ENCODE measurements at places on chromosomes 7 and 10.

DNA sequence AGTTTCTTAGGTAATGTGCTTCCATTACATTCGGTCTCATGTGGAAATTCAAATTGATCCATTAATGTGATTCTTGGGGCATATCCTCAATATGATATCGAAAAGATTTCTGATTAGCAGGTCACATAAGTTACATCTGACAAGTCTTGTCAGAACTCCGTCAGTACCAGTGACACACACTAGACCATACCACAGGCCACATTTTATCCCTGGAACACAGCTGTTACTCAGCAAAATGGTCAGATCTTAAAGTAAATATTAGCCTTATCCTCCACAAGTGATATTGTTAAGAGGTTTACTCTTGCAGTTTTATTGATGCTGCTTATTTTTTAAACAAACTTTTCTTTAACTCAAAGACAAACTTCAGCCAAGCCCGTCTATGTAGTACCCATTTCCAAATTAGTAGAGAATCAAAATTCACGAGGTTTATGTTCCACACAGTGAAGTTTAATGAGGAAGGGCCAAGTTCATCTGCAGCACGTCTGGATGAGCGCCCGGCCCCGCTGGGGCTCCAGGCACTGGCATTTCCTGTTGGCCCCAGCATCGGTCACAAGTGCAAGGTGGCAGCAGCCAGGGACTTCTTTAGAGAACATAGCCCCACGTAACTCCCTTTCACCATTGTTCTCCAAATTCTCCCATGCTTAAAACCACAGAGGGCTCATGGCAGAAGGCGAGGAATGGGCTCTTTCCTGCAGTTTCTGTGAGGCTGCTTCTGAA lies 132.2 kb downstream of the VIPR2 start:
- no peak for DNase-seq

- DNase-seq, result peak; percentile 33
These were observed 155.6 kb upstream of the GHITM start for GRCh38 chr10:83983578-83984255.

- DNase-seq, result no peak
These were observed 308.8 kb downstream of the SFMBT2 start for GRCh38 chr10:7102084-7102483.

DNA sequence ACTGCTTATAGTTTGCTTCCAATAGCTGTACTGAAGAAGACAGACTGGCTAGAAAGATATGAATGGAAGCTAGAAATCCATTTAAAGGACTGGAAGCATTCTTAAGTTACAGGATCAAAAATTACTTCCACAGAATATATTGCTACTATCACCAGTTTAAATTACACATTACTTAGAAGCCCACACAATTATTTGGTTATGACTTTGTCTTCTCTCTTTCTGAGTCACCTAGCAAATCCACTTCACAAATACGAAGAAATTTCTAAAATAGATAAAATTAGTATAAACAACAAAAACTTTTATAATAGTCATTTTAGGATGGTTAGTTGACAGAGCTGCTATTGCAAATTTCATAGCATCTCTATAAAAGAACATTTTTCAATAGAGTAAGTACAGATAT lies 108.1 kb downstream of the SNX13 start:
- no peak for DNase-seq

DNA sequence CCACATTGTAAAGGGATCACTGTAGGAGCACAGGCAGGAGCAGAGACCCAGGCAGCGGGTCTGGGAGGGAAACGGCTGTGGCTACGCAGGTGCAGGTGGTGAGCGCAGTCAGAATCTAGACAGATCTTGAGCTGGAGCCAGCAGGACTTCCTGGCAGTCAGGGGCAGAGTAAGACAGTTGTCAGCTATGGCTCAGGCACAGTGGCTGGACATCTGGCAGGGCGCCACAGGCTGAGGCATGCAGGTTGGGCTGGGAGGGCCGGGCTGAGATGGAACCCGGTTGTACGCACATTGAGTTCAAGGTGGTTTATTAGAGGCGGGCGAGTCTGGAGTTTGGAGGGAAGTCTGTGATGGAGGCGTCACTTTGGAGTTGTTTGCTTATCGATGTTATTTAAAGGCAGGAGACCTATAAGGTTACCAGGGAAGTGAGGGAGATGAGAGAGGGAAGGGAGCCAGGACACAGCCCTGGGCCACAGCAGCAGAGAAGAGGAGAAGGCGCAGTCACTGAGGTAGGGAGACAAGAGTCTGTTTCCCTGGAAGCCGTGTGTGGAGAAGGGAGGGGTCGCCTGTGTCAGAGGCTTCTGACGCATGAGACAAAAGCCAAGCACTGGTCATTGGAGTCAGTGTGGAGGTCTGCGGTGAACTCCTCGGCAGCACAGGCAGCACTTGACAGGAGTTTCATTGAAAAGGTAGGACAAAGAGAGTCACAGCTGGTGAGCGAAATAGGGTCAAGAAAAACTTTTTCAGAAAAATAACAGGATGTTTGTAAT lies 73.8 kb downstream of the LANCL2 start:
- no peak for DNase-seq

GRCh38 chr10:360653-361052 lies 225.4 kb downstream of the ZMYND11 start:
- DNase-seq, result no peak

DNA sequence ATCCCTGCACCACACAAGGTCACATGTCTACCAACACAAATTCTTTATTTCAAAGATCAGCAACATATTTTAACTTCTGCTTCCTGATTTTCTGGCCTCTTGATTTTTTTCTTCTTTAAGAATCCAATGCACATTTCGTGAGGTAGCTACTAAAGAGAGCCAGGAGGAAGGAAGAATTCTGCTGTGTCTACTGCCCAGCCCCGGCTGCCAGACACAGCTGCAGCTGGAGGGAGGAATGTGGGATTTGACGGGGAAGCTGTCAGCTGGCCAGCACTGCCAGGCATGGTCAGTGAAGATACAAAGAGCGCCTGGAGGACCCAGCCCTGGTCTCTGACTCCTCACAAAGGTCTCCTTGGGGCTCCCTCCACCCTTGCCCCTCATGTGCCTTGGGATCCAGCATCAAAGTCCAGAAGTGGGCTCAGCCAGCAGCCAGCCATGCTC lies 6.9 kb upstream of the AOC1 start:
- DNase-seq, result no peak

DNA sequence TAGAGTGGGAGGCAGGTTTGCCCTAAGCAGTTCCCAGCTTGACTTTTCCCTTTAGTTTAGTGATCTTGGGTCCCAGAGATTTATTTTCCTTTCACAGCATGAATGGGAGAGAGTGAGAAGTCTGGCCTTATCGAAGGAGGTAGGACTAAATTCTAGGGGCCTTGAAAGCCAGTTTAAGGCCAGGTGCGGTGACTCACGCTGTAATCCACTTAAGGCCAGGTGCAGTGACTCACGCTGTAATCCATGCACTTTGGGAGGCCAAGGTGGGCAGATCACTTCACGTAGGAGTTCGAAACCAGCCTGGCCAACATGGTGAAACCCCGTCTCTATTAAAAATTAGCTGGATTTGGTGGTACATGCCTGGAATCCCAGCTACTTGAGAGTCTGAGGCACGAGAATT lies 392.2 kb downstream of the ACTR3B start:
- no peak for DNase-seq
